H54 (cell line): ENCODE measurements at places on chromosomes 16 and 17.

GRCh38 chr17:80722661-80723060, 178.0 kb downstream of the RPTOR start:
- DNase-seq: no peak

GRCh38 chr16:15450624-15451023, 16.2 kb downstream of the BMERB1 start:
- no peak for DNase-seq

GRCh38 chr17:28570716-28571360, 486 bp downstream of the PIGS start:
- peak; percentile 54 for DNase-seq

DNA sequence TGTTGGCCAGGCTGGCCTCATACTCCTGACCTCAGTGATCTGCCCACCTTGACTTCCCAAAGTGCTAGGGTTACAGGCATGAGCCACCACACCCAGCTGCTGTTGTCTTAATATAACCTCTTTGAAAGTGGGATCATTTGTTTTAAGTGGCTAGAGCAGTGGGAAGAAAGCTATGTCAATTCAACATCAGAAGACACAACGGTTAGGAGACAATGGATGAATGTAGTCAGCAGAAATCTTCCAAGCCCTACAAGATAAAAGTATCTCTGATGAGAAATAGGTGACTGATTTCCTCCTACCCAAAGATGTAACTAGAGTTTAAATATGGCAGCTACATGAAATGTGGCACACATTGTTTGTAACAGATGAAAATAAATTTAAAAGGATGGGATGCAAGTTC, 20.0 kb upstream of the TRIM25 start:
- no peak for DNase-seq

GRCh38 chr16:81779536-81780320, 637 bp downstream of the PLCG2 start:
- no peak for DNase-seq

DNA sequence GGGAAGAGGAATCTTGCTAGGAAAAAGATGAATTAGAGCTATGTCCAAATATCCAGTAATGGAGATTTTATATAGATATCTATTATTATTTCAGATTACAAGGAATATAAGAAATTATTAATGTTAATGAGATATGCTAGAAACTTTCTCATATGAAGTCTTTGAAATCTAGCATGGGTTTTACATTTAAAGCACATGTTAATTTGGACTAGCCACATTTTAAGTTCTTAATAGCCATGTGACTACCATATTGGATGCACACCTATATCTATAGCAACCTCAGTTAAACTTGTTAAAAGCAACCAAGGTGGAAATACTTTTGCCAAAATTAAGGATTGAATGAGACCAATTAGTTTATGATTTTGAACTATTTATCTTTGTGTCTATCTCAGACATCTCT, 86.7 kb upstream of the CNTNAP4 start:
- DNase-seq: no peak

GRCh38 chr16:75616521-75617010, 6.5 kb downstream of the ADAT1 start:
- no peak for DNase-seq

DNA sequence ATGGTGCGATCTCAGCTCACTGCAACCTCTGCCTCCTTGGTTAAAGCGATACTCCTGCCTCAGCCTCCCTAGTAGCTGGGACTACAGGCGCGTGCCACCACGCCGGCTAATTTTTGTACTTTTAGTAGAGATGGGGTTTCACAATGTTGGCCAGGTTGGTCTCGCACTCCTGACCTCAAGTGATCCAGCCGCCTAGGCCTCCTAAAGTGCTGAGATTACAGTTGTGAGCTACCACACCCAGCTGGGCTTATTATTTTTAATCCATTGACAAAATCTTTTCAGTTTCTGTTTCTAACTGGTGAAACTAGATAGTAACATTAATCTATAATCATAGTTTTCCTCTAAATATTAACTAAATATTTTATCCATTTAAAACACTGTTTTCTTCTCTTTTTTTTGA, 5.9 kb downstream of the FAM234A start:
- no peak for DNase-seq

GRCh38 chr17:15967706-15968399, 22.9 kb downstream of the ADORA2B start:
- DNase-seq: no peak

GRCh38 chr17:79082311-79083190, 7.9 kb downstream of the ENGASE start:
- DNase-seq: peak; percentile 65

DNA sequence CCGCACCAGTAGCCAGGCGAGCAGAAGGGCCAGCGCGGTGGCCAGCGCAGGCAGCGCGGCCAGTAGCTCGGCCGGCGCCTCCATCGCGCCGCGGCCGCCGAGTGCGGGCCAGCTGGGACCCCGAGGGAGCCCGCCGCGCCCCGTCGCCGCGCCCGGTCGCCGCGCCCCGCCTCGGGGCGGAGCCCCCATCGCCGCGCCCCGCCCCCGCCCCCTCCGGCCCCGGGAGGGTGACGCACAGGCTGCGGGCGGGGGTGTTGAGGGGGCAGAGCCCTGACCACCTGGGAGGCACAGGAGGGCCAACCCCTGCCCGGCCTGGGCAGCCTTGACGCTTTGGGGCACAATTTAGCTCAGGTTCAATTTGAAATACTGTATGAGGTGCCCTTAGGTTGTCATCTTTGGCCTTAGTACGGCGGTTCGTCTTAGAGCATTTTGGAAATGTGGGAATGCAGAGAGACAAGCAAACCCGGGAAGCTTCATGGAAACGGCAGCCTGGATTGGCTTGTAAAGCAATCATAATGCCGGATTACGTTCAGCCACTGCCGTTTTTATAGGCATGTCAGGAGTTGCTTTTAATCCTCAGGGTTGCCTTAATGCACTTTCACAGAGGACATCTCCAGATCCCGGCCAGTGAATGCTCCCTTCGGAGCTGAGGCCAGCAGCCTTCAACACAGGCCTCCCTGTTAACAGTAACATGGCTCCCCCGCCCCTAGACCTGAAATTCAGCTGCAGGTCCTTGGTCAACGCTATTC, at the start of gene MXRA7:
Gene MXRA7 (minus strand): TSS at position 103 of the 749 bp plus-strand sequence. CDS start 19 bp downstream, at position 84.
- DNase-seq: peak; percentile 86

DNA sequence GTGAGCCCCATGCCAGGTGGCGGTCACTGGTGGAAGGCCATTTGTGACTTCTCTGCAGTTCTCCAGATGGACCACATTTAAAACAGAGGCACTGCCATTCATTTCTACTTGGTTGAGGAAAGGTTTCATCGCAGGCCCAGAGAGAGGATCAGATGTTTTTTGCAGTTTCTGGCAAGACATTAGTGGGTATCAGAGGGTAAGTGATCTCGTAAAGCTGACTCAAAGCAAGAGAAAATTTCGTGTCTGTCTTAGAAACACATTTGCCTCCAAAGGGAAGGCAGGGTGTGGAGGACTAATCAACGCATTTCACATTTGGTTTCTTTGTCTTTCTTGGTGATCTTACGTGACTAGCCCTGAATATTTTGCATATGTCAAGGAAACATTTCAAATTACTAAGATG, 81.8 kb downstream of the PRKCB start:
- no peak for DNase-seq

- DNase-seq: no peak
Measured at GRCh38 chr16:66936462-66936861, 1.1 kb downstream of the CES2 start.

- no peak for DNase-seq
Measured at GRCh38 chr17:50818261-50818660, 17.1 kb upstream of the WFIKKN2 start.

DNA sequence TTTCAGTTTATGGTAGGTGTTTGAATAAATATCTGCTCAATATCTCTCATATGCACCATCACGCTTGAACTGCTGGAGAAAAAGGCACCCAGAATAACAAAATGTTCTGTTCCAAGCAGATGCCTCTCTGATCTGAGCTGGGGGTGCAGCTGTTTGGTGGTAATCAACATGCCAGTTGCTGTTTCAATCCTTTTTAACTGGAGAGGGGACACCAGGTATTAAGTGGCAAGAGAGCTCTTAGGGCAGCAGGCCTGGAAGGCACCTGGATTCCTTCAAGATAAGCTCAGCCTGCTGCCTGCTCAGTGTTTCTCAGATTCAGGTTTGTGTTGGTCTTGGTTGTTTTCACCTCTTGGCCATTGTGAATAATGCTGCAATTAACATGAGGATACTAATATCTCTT, 27.2 kb upstream of the VAT1L start:
- DNase-seq: no peak

DNA sequence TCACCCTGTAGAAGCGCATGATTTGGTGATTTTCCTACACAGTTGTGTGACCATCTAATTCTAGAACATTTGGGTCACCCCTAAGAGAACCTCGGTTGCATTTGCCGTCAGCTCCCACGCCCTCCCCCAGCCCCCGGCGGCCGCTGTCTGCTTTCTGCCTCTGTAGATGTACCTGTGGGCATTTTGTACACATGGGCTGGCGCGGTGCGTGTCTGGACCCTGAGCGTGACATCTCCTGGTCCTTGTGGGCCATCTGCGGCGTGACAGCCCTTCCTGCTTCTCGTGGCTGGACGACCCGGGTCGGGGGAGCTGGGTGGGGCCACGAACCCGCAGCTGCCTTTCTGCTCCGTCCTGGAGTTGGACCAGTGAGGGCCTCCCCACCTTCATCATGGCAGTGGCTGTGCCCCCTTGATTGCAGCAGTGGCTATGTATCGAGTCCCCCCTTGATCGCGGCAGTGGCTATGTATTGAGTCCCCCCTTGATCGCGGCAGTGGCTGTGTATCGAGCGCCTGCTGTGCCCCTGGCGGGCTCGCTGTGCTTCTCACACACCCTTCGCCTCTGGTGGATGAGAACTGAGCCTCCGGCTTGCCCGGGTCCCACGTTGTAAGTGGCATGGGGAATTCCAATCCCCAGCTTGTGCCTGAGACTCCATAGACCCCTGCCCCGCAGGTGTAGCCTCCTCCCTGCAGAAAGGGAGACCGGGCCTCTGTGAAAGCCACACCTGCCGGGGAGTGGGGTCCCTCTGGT, 24.1 kb downstream of the GSE1 start:
- no peak for DNase-seq

GRCh38 chr17:4900231-4901107, 1.1 kb downstream of the C17orf107 start:
- no peak for DNase-seq

DNA sequence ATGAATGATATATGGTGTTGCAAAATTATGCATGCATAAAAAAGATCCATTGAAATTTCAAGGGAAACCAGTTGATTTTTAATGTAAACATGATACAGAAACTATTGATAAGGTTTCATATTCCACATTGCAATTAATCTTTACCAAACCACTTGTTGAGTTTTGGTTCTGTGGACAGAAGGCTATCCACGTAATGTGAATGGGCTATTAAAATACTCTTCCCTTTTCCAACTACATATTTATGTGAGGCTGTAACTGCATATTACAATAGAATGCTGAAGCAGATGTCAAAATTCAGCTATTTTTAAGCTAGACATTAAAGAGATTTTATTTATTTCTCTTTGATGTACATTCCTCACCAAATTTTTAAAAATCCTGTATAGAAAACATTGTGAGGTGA, 33.7 kb upstream of the VPS4A start:
- no peak for DNase-seq

- no peak for DNase-seq
Measured at GRCh38 chr17:80673152-80673920, 128.7 kb downstream of the RPTOR start.

- DNase-seq: no peak
Measured at GRCh38 chr16:55856950-55857349, 18.2 kb downstream of the CES5A start.

- no peak for DNase-seq
Measured at GRCh38 chr16:31141489-31142108, 6.1 kb upstream of the PRSS8 start.

DNA sequence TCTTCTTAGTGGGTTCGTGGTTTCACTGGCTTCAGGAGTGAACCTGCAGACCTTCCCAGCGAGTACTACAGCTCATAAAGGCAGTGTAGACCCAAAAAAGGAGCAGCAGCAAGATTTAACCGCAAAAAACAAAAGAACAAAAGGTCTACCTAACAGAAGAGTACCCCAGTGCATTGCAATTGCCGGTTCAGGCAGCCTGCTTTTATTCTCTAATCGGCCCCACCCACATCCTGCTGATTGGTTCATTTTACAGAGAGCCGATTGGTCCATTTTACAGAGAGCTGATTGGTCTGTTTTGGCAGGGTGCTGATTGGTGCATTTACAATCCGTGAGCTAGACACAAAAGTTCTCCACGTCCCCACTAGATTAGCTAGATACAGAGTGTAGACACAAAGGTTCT, 2.0 kb upstream of the ARRB2 start:
- no peak for DNase-seq

DNA sequence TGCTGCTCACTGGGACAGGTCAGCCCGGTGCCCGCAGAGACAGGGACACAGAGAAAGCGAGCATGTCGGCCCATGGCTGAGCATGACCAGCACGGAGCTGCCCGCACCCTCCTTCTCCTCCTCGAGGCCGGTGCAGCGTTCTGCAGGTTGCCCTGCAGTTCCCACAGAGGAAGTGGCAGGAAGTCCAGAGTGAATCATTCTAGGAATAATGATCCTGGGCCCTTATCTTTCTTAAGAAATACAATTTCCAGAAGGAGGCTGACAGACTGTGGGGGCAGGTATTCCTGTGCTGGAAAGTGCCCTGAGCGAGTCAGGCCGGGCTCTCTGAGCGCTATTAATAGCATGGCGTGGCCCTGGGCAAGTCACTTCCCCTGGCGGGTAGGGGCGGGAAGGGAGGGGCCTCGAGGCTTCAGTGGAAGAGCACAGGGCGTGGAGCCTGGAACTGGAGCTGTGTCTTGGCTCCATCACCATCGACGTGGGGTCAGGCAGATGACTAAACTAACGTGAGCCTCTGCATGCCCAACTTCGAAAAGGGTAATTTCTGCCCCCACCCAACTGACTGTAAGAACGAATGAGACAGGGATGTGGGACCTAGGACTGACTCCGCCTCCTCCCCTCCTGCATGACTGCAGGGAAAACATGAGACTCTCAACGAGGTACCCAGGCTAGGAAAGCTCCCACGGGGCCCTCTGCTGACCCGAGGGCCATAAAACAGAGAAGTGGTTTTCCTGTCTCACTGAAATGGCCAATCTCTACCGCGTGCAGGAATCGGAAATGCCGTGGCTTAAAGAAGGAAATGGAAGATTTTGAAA, 9.8 kb downstream of the TMEM204 start:
- peak; percentile 95 for DNase-seq

DNA sequence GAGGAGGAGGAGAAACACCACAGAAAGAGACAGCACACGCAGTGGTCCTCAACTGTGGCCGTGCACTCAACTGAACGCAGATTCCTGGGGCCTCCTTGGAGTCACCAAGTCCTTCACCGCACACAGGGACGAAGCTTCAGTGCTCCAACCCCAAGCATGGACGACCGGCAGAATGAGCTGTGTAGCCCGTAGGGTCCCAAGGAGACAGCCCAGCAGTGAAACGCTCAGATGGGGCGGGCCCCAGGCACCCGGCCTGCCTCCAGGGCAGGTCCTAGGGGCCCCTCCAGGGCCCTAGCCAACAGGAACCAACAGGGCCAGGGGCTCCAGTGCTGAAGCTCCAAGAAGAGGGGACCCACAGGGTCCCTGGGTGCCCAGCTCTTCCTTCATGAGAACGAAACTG, 13.2 kb downstream of the RAB40B start:
- DNase-seq: no peak

DNA sequence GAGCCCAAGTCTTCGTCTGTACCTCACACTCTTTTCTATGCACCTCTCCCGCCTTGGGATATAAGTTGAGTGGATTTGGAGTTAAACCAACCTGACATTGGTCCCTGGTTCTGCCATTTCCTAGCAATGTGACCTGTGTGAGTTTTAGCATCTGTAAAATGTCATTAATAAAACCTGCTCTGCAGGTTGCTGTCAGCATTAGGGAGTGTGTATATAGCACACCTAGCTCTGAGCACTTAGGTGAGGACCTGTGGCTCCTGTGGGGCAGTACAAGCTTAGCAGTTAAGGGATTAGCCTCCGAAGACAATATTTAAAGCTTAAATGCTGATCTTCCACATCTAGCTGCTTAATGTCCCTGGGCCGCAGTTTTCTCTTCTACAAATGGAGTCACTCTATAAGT, 248.0 kb downstream of the TMEM114 start:
- DNase-seq: no peak
